ENCODE measurements at places on chromosomes 3 and 15.

DNA sequence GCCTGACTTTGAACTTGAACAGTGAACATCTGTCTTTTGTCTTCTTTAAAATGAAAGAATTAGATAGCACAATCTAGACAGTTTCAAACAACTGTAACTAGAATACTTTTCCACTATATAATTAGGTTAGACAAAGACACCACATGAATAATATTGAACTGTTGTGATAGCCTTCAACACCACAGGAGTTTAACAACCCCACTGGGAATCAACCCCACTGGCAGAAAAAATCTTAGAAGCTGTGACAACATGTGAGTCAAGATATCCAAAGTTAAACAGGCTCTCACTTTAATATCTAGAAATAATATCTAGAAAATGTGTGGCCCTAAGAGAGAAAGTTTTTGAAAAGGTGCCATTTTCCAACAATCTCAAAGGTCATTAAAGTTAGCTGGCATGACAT is 64.4 kb upstream of the PRICKLE2 start:
- no peak for DNase-seq

DNA sequence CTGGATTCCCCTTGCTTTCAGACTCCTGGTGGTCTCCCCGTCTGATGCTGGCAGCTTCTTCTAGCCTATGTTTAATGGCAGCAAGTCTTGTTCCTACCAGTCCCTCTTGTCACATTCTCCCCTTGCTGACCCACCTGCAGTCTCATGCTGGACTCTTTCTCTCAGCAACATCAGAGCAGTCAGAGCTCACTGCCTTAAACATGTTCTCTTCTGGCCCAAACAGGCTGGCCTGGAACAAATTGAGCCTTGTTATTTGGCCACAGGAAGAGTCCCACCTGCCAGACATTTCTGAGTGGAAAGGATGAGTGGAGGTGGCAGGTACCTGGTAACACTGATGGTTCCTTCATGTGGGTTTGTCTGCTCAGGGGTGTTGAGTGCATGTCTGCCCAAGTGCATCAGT is 59.2 kb upstream of the APEH start:
- DNase-seq, result no peak

GRCh38 chr15:73030122-73030679 is 22.1 kb upstream of the NEO1 start:
- no peak for DNase-seq

DNA sequence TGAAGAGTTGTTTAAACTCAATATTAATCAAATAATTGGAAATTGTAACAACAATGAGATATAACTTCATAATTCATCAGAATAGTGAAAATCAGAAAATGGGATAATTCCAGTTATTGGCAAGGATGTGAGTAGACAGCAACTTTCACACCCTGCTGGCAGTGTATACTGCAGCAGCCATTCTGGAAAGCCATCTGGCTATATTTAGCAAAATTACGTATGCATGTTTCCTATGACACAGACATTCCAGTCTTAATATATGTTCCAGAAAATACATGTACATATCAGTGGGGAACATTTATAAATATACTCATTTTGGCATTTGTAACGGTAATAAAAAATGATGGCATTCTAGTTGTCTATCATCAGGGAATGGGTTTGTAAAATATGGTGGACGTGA is 564.1 kb downstream of the GBE1 start:
- no peak for DNase-seq

DNA sequence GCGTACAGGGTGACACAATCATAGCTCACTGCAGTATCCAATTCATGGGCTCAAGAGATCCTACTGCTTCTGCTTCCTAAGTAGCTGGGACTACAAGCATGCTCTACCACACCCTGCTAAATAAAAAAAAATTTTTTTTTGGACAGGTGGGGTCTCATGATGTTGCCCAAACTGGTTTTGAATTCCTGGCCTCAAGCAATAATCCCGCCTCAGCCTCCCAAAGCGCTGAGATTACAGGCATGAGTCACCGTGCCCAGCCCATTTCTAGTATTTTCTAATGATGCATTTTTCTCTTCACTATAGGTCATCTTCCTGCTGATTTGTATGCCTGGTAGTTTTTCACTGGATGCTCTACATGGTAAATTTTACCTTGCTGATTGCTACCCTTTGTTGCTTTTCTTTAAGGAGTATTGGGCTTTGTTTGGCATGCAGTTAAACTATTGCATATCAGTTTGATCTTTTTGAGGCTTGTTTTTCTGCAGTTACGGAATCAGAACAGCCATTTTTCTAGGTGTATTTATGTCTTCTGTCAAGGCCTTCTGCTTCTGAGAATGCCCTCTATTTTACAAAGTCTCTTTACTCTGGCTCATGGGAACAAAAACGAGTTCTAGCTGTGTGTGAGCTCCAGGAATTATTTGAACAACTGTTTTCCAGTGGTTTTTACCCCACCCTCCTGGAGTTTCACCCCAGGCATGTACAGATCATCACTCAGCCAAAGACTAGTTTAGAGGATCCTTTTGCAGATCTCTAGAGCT is 14.2 kb upstream of the NPTN start:
- peak; percentile 26 for DNase-seq

- DNase-seq, result no peak
These were observed 215.1 kb upstream of the CNTN4 start for GRCh38 chr3:1883534-1883933.

DNA sequence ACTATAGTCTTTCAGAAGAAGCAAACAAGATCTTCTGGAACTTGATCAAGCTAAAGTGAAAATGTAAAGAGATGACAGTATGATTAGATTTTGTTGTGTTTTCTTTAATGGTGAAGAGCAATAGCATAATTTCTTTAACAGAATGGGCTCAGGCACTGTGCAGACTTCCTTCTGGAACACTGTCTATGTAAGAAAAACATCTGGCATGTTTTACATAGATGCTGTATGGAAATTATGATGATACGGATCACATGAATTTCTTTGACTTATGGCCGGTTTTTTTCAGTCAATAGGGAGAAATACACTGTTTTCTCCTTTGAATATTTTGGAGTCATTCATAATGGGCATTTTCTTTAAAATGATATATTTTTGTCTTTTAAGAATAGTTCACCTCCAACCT is 42.6 kb downstream of the PHLDB2 start:
- no peak for DNase-seq

DNA sequence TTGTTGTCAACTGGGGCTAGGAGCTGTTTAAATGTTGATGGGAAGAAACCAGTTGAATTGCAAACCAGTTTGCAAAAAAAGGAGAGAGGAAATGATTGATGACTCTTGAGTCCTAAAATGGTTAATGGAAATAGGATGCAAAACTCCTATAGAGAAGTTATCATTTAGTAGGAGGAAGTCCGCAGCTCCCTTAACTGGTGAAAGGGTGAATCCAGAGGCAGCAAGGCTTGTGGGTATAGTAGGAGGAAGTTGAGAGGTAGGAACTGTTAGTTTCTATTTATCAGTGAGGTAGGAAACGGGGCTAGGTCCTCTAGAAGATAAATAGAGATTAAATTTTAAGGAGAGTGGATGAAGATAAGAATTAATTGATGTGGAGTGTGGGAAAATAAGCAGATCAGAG is 15.4 kb downstream of the IREB2 start:
- no peak for DNase-seq

- no peak for DNase-seq
These were observed 31.1 kb upstream of the TRAT1 start for GRCh38 chr3:108791473-108791872.

DNA sequence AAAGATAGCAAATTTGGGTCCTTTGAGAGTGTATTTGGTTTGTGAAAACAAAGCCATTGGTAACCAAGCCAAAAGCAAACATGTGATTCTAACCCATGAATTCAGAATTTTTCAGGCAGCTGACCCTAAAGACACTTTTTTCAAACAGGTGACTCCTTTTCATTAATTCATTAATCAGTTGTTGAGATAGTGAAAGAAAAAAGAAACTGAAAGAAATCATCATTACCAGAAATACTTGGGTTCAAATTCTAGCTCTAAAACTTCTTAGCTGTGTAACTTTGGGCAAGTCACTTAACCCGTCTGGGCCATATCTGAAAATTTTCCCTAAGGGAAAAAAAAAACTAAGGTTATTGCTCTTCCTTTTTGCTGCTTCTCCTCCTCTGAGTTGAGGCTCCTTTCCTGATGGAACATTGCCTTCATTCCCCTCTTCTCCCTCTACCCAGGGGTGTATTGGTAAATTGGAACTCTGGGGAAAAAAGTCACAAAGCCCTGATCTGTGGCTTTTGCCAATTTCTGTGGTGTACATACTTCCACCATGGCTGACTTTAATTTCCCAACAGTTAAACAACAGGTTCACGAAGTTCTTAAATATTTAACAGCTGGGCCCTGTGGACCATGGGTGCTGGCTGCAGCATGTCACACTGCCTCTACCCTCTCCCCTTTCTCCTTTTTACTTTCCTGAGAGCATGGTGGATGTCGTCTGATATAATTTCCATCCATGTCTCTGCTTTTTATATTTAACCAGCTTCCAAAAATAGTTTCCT is 120.3 kb downstream of the ASB7 start:
- DNase-seq, result no peak

- DNase-seq, result peak; percentile 91
These were observed 152.3 kb downstream of the FBN1 start for GRCh38 chr15:48493084-48493762.

DNA sequence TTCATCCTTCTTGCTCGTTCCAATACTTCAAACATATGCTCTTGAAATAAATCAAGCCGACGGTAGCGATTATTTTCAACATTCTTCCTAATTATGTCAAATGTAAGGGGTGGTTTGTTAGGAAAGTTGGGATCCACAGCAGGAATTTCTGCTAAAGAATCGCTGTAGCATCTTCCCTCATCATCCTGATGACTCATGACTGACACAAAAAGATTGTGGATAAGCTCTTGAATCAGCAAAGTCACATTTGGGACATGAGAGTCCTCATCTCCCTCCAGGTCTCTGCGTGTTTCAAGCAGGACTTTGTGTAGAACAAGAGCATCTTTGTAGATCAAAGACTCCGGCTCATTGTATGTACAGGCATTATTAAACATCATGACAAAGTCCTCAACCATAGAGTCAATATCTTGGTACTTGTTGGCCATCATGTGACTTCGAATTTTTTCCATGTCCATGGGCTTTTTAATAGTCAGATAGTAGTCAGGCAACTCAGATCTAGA is 73.0 kb downstream of the UQCC5 start:
- DNase-seq, result no peak

DNA sequence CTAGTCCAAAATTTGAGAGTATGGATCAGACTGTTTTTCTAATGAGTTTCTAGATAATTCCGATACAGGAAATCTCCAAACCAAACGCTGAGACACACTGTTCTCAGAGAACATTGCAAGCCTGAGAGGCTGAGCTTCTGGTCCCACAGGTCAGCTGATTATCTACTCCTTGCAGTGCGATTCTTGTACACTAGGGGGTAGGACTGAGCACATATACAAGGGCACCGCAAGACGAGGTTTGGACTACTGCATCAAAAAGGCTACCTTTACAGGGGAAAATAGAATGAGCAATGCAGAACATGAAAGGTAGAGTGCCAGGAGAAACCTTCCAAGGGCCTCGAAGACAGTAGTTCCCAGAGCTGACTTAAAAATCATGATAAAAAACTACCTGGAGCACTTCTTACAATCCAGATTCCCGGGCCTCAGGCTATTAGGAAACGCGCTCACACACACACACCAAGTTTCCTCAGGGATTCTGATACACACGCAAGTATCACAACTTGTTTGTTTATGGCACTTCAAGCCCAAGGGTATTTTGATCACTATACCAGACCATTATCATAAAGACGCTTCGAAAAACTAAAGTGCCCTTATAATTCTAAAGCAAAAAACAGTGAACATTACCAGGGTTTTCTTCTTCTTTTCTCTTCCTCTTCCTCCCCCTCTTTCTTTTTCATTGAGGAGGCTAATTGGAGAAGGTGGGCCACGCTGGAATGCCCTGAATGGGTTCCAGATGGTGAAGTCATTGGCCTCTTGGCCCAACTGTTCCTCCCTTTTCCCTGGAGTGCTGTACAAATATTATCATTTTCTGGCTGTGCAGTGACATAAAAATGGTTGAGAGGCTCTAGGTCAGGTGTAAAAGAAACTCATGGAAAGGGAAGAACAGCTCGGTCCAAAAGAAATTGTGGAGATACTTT is 61.8 kb downstream of the SLC12A8 start:
- DNase-seq, result peak; percentile 59

- peak; percentile 84 for DNase-seq
These were observed 267.1 kb upstream of the TPRG1 start for GRCh38 chr3:188904670-188905069.

DNA sequence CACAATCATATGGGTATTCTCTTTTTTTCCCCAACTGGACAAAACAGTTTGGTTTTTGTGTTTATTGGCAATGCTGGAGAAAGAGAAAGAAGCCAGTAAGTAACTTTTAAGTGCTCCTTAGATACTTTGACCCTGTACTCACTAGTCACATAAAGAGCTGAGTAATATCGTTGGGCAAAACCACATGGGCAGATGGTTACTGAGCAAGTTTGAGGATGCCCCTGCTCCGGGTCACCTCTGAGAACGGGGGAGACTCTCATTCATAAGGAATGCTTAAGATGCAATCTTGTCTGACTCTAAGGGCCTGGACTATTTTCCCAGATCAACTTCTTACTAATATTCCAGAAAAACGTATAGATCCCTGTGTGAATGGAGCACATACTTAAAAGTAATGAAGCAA is 106.4 kb upstream of the SLC2A2 start:
- peak; percentile 77 for DNase-seq

GRCh38 chr3:27629366-27629765 is 92.8 kb downstream of the EOMES start:
- DNase-seq, result no peak

DNA sequence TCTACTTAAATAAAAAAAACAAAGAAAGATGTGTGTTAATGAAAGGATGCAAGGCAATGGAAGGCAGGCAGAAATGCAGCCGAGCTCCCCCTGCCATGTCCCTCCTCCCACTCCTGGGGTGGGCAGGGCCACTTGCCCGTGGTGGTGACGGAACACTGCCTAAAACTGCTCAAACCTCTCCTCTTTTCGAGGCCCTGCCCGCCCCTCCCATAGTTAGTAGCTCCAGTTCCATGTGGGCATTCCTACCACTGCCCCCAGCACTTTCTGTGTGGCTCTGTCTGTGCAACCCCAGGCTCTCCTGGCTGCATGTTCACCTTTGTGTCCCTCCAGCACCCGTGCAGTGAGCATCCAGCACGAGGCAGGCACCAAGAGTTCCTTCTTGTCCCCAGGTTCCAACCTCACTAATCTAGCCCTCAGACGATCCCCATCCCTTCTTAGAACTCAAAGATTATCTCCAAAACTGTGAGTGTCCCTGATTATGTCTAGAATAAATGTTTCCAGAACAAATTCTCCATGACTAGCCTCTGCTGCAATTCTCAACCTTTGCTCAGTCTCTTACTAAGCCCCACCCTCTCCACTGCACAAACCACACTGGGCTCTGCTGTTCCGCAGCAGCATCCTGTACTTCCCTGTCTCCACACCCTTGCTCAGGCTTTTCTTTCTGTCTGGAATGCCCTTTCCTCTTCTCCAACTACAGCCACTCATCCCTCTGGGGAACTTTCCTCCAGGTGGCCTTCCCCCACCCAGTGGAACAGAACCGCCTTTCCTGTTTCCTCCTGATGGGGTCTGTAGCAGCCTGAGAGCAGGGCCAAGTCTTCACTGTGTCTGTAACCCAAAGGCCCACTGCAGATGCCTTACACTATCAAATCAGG is 32.6 kb upstream of the SPTBN5 start:
- DNase-seq, result peak; percentile 64

GRCh38 chr3:182487143-182487542 is 306.2 kb upstream of the ATP11B start:
- no peak for DNase-seq
